Fibroblast of skin of scalp (primary cell): ENCODE measurements at places on chromosomes 1 and 21.
A peak's percentile ranks its signal among the peaks of the same experiment; 100 is the strongest.

GRCh38 chr1:201561601-201562000 lies 22.7 kb downstream of the NAV1 start:
- peak; percentile 77 for DNase-seq

GRCh38 chr1:56617141-56617540 lies 28.0 kb upstream of the PRKAA2 start:
- peak; percentile 22 for DNase-seq

- no peak for DNase-seq
Observed at GRCh38 chr1:147500309-147500839, 40.9 kb upstream of the BCL9 start.

GRCh38 chr1:234724516-234725176 lies 114.7 kb upstream of the IRF2BP2 start:
- DNase-seq, result no peak

- no peak for DNase-seq
Observed at GRCh38 chr21:15627823-15628222, 102.0 kb upstream of the USP25 start.

- peak; percentile 23 for DNase-seq
Observed at GRCh38 chr1:199549421-199549820, 478.1 kb upstream of the NR5A2 start.

GRCh38 chr1:9101510-9102146 lies 27.3 kb downstream of the GPR157 start:
- DNase-seq, result peak; percentile 69

- DNase-seq, result peak; percentile 72
Observed at GRCh38 chr1:183807549-183808168, 2.7 kb downstream of the RGL1 start.

- no peak for DNase-seq
Observed at GRCh38 chr1:229461032-229461668, 27.3 kb upstream of the ACTA1 start.

DNA sequence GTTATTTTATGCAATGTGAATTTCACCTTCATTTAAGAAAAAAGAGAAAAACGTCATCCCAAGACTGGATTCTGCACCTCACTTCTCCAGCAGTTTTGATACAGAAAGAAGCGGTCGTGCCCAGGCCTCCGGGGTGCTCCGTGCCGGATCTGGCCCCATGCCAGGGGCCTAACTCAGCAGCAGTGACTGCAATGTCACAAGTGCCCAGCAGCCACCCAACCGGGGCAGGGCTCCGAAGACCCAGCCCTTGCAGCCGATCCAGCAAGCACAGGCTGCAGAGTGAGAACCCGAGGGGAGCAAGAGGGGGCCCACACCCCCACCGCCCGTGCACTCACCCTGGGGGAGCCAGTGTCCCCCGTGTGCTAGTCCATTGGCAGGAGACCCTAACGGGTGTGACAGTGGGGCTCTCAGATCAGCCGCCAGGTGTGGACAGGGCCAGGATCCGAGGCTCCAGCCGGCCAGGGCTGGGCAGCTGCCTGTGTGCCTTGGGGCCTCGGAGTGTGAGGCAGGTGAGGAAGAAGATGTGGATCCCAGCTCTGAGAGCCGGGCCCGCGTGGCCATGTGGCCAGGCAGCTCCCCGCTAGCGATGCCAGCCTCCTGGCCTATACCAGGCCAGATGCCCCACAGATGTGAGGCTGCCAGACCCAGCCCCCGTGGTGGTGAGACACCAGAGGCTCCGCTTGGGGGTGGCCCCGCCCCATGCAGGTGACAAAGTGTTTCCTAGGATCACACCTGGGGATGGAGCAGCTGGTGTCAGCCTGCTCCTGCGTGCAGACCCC lies 60.6 kb downstream of the MEGF6 start:
- no peak for DNase-seq

DNA sequence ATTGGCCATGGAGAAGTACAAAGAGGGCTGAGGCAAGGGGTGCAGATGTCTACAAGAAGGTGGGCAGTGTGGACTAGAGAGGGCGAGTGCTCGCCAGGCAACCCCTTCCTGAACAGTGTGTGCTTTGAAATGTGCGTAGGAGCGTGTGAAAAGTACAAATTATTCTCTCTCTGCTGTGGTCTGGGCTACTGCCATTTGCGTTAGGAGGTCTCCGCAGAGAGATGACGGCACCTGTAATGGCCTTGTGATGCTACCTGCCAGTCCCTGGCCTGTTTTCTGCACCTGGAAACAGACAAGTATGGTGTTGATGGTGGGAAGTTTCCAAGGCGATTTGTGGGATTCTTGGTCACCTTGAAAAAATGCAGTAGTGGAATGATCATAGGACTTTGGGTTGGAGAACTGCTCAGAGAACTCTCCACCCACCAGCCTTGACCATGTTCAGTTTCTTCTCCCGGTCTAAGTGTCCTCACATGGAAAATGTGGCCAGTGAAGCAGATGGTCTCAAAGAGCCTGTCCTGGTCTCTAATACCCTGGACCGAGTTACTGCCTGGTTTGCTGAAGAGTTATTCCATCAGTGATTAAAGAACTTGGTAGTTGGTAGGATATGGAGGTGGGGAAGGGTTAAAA lies 74.5 kb downstream of the MRPS6 start:
- no peak for DNase-seq

GRCh38 chr1:38201431-38201830 lies 154.8 kb upstream of the POU3F1 start:
- peak; percentile 26 for DNase-seq

GRCh38 chr1:82319546-82319945 lies 518.8 kb downstream of the ADGRL2 start:
- peak; percentile 24 for DNase-seq

GRCh38 chr1:111734856-111735255 lies 4.3 kb downstream of the INKA2 start:
- DNase-seq, result no peak

DNA sequence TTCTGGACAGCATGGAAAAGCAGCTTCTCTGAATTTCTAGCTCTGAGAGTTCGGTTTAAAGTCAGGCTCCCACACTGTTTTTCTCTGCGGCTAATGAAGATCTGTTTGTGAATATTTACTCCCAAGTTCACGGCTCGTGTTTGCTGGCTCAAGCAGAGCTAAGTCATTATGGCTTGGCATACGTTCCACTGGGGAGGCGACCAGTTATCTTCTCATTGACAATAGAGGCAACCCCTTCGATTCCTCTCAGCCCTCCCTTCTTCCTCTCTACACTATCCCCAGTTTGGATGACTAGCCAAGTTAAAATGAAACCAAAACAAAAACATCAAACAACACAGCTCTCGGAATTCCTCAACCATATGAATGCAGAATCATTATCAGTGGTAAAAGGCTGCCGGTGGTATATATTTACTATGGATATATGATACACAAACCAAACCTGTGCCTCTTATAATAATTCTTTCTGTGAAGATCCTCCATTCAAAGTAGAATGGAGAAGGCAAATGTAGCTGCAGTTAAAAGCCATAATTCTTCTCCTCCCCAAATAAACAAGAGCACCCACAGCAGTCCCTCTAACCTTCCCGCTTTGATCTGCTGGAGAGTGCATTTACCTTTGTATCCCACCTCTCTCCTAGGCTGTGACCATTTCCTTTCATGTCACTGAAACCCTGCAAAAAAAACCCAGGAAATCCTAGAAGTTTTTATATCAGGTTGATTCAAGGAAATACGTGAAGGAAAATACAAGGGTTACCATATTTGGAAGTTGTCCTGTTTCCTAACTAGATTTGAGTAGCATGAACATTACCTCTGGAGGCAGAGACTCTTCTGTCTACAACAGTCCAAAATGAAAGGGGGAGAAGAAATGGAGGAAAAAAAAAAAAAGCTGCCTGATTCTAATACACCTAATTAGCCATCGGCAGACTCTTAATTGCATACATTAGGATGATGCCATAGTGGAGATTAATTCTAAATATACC lies 108.3 kb upstream of the USH2A start:
- peak; percentile 24 for DNase-seq

- no peak for DNase-seq
Observed at GRCh38 chr21:24941316-24942185, 665.7 kb downstream of the MRPL39 start.

DNA sequence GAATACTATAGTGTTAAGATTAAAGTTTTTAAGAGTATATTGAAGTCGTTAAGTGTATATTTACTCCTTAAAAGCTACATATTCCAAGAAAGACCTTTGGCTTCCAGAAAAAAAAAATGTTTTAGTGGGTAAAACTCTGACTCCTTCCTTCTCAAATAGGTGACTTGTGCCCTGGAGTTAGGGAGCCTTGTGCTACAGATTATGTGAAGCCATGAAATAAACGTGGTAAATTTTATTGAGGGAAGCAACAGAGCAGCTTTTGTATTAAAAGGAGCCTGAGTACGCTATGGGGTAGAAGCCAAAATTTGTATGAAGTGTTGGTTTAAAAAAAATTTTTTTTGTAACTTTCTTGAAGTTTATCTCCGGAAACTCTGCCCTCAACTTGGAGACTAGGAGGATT lies 994 bp downstream of the RO60 start:
- DNase-seq, result no peak

DNA sequence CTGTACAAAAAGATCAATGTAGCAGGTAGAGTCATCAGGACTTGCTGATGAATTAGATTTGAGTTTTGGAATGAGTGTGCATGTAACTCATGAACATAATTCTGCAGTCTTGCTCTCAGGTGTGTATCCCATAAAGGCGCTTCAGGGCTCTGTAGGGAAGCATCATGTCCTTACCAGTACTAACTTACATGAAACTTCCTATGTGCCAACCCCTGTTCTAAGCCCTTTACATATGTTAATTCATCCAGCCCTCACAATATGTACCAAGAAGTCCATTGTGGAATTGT lies 2.1 kb upstream of the FCRLB start:
- DNase-seq, result no peak

GRCh38 chr1:236066828-236067386 lies 2.0 kb upstream of the NID1 start:
- peak; percentile 48 for DNase-seq

DNA sequence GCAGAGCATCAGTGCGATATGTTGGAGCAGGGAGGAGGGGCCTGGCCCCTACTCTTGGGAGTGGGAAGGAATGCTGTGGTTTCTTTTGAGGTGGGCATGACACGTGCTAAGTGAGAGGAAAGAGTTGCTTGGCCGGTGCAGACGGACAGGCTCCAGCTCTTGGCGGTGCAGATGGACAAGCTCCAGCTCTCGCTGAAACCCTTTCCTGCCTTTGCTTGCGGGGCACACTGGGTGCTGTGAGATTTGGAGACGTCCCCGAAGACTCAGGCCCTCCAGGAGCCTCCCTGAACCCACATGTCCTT lies 15.9 kb downstream of the PDXK start:
- peak; percentile 57 for DNase-seq

- peak; percentile 49 for DNase-seq
Observed at GRCh38 chr1:119715542-119715941, 3.8 kb downstream of the PHGDH start.

DNA sequence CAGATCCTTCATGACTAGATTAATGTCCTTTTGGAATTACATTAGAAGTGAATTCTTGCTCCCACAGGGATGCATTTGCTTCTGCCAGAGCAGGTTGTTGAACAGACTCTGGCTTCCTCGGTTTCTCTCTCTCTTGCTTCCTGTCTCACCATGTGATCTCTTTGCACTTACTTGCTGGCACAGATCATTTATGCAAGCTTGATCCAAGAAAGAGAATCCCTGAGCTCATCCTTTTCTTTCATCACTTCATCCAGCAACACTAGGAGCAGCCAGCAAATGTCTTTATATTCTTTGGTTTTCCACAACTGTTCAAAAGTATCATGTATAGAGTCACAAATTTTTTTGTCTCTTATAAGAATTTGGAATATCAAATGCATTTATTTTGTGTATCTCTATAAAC lies 313.5 kb downstream of the ZNF326 start:
- no peak for DNase-seq

- no peak for DNase-seq
Observed at GRCh38 chr1:114118351-114118990, 35.2 kb downstream of the SYT6 start.

DNA sequence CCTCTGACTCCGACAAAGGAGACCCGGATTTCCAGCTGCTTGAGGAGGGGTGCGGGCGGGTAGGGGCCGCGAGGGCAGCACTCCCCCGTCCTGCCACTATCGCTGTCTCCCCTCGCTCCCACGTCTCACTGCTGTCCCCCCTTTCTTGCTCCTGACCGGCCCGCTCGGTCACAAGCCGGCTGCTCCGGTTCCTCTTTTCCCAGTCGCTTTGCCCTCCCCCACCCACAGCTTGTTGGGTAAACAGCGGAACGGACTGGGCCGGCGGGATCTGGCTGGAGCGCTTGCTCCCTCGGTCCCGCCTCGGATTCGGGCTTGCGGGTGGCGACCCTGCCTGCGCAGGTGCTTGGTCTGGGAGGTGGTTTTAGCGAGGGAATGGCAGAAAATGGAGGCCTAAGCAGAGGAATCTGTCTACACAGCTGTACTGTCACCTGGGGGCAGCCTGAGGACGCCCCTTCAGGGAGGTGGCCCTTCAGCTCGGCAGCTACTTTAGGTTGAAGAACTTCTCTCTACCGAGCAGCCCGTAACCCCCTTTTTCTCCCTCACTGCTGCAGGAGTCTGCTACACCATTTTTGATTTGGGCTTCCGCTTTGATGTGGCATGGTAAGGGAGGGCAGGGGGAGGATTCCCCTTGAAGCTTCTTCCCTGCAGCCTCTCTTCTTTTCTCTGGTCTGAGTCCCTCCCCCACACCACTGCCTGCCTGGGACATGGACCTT lies 645 bp downstream of the ATP6V0B start:
- DNase-seq, result no peak

DNA sequence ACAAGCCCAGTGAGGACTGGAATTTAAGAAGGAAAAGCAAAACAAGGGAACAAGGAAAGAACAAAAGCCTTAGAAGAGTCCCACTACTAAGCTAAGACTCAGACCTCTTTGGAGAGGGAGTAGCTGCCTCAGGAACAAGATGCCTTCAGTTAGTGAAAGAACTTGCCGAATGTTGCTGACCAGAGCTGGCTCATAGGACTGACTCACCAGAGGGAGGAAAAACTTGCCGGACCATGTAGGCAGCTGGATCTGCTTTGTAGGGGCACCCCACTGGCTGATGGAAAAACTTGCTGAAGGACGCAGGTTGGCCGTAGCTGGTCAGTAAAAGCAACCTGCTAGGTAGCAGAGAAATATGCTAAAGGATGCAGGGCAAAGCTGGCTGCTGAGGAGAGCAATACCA lies 15.3 kb upstream of the ZSWIM5 start:
- no peak for DNase-seq

DNA sequence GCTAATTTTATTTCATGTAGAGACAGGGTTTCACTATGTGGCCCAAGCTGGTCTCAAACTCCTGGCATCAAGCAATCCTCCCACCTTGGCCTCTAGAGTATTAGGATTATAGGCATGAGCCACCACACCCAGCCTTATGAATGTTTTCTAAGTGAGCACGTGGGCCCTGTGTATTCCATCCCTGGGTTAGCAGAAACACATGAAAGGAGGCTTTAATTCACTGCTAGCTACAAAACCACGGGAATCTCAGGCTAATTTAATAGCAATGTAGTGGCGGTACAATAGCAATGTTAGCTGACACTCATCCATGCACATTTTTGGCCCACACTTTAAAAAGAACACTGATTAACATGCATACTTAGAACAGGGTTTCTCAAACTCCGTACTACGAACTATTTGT lies 32.0 kb downstream of the VTCN1 start:
- DNase-seq, result no peak

DNA sequence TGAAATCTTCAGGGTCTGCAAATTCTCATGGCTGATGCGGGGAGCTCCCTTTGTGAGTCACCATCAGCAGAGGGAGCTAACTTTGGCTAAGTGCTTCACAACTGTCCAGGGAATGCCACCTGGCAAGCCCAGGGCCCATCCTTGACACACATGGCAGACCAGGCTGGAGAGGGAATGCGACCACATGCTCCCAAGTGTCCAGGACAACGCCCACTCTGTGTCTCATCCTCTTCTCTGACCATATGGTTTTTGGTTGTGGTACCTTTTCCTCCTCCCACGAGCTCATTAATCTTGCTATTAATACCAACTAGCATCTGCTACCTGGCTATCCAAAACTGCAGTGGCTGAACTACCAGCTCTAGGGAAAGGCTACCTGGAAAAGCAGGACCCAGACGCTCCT lies 37.1 kb upstream of the CLSTN1 start:
- DNase-seq, result no peak
